ENCODE measurements at places on chromosomes 16 and 17.

- no peak for DNase-seq
Measured at GRCh38 chr16:56192986-56193945, 2.0 kb downstream of the GNAO1 start.

GRCh38 chr16:54489225-54490111 is 202.9 kb upstream of the IRX3 start:
- no peak for DNase-seq

- DNase-seq: no peak
Measured at GRCh38 chr16:47323241-47323640, 137.6 kb downstream of the ITFG1 start.

- DNase-seq: peak; percentile 45
Measured at GRCh38 chr16:8892101-8892575, 10.0 kb downstream of the LITAFD start.

- DNase-seq: no peak
Measured at GRCh38 chr16:70341600-70341999, 5.1 kb upstream of the DDX19A start.

Measured in GM10248 (cell line).